ENCODE measurements at places on chromosomes 3 and 15.
A peak's percentile ranks its signal among the peaks of the same experiment; 100 is the strongest.

GRCh38 chr3:46427916-46428833 lies 21.1 kb downstream of the CCRL2 start:
- DNase-seq = no peak

GRCh38 chr3:138434875-138435772 lies 708 bp downstream of the ESYT3 start:
- peak; percentile 75 for DNase-seq

- DNase-seq = no peak
These were observed 148.6 kb downstream of the RAB11A start for GRCh38 chr15:66017792-66018487.

- DNase-seq = no peak
These were observed 37.5 kb downstream of the CHAC1 start for GRCh38 chr15:40990789-40991188.

DNA sequence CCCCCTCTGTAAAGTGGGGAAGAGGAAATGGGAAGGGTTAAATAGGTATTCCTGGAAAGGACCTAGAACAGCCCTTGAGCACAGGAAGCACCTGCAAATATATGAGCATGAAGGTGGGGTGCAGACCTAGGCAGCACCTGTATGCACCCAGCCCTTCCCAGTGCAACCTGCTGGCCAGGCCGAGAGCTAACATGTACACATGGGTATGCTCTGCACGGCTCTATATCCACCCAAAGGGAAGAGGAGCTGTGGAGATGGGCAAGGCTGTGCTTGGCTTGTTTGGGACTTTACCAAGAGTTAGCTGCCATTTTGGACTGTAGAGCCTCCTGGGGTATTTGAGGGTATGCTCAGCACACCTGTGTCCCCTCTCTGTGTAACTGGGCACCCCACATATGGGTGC lies 171.2 kb downstream of the KLF13 start:
- no peak for DNase-seq

DNA sequence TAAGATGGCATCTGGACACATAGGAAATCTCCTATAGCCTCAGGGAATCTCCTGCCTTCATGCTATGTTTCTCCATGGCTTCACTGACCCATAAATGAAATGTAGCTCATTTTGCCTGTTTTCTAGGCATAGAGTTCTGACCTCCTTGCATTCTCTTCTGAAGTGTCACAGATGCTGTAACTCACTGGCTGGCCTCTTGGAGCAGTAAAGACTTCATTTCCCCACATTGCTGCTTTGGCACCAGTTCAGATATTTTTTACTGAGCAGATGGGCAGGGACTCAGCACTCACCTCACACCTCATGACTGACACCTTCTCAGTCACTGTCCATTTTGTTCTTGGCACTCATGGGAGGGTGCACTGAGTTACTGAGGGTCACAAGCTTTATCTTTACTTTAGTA lies 286.7 kb upstream of the TGFBR2 start:
- DNase-seq = peak; percentile 76

DNA sequence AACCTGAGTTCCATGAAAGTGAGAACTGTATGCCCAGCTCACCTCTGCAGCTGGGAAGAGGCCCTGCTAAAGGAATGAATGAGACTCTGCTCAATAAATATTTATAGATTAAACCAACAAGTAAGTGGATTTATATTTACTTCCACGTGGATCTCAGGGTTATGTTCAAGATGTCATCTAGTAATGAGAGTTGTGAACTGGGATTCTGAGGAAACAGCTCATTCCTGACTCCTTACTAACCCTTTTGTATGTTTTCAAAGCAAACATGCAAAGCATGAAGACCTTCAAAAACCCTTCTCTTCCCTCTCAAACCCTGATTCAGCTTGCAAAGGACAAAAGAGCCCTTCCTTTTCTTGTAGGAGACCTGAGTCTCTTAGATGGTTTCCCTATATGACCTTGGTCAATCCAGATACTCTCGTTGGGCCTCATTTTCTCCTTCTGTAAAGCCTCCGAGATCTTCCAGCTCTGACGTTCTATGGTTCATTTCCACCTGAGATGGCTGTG lies 53.4 kb downstream of the LSM3 start:
- DNase-seq = no peak

- no peak for DNase-seq
These were observed 31.4 kb upstream of the TIPARP start for GRCh38 chr3:156642750-156643728.

GRCh38 chr15:22735781-22736180 lies 50.7 kb upstream of the NIPA1 start:
- no peak for DNase-seq

DNA sequence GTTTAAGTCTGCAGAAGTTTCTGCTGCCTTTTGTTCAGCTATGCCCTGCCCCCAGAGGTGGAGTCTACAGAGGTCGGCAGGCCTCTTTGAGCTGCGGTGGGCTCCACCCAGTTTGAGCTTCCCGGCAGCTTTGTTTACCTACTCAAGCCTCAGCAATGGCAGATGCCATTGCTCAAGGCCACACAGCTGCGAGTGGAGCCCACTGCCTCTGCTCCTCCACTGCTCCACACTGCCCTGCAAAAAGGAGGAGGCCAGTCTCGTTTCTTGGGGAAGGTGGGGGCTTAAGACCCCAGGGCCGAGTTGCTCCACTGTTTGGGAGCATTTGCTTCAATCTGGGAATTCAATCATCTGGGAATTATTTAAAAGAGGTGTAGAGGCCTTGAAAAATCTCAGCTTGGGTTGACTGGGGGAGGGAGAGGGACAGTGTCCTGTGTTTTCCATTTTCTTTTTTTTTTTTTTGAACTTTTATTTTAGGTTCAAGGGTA lies 144.6 kb upstream of the MEF2A start:
- DNase-seq = peak; percentile 14

- DNase-seq = no peak
These were observed 8.4 kb downstream of the CDAN1 start for GRCh38 chr15:42728560-42728959.

DNA sequence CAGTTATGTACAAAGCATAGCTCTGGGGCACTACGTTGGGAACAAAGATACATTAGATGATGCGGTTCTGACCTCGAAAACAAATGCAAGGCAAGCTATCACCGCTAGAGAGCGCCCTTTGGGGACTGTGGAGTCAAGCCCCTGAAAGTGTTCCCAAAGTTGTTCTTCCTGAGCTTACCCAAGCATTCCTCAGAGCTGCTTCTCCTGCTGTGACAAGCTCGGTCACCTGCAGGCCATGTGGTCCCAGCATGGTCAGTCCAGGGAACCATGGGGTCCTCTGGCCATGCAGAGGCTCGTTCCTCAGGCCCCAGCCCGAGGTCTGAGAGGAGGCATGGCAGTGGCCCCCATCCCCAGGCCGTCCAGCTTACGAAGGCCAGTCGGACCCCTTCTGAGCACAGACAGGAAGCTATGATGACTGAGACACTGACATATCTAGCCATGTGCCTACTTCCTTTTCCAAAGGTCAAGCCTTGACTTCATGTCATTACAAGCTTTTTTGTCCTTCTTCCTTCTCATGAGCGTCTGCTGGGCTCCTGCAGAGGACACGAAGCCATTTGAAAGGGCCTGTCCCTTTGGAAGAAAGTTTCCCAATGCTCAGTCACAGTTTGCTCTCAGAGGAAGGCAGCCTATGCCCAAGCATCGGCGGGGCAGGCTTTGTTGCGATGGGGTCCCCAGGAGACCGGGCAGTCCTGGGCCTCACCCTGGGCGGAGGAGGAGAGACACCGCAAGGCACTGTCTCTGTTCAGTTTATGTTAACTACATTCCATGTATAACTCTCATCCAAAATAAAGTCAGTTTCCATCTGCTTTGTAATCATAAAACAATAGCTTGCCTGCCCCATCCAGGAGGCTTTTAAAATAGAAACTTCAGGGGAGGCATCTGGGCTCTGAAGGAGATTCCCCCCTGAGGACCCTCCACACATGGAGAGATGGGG lies 79.3 kb downstream of the ATP10A start:
- no peak for DNase-seq

DNA sequence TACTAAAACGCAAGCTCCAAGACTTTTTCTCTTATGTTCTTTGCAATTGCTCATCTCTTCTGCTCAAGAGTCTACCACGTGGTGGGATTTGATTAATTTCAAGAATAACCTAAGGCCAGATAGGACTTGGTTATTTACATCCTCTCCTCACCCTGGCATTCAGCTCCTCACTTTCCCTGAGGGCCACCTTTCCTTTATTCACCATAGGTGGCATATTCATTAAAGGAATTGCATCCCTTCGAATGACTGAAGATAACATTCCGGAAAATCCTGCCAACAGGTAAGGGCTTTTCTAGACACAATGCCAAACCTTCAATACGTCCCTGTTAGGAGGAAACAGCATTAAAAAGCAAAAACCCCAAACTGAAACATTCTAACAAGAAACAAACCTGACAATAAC lies 220.0 kb upstream of the KBTBD8 start:
- no peak for DNase-seq

- no peak for DNase-seq
These were observed 43.9 kb downstream of the CCDC12 start for GRCh38 chr3:46932455-46933225.

GRCh38 chr3:27633224-27633545 lies 88.9 kb downstream of the EOMES start:
- DNase-seq = peak; percentile 58

- DNase-seq = no peak
These were observed 5.0 kb downstream of the MYD88 start for GRCh38 chr3:38143511-38143910.

DNA sequence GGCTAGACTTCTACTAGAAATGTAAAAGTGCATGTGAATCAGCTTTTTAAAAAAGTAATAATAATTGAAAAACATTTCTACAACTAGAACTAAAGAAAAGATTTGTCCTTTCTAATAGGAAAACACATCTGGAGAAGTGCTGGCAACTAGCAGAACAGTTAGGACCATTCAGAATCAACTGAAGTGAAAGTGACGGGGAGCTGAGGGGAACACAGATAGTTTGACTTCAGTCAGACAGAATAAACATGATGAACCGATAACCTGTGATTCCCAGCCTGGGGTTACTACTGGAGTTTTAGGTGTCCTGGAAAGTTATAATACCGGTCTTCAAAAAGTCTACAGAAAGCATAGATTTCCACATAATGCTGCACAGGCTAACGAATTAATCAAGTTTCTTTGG lies 28.1 kb downstream of the OPA1 start:
- no peak for DNase-seq

GRCh38 chr3:95277613-95278012 lies 1214.8 kb downstream of the NSUN3 start:
- peak; percentile 41 for DNase-seq
